ENCODE measurements at places on chromosomes 5 and 9.

GRCh38 chr9:7265181-7265580 lies 507.4 kb downstream of the KDM4C start:
- no peak for DNase-seq

DNA sequence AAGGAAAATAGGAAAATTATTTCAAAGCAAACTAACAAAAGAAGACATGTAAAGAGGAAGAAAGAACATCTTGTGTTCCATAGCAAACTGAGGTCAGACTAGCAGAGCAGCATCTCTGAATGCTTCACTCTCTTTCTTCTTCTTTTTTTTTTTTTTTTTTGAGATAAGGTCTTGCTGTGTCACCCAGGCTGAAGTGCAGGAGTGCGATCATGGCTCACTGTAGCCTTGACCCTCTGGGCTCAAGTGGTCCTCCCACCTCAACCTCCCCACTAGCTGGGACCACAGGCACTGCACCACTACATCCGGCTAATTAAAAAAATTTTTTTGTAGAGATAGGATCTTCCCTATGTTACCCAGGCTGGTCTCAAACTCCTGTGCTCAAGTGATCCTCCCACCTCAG lies 36.6 kb downstream of the MELK start:
- DNase-seq = no peak

- DNase-seq = no peak
These were observed 113.2 kb downstream of the SLC25A46 start for GRCh38 chr5:110852053-110852452.

GRCh38 chr5:178996156-178996555 lies 1.0 kb upstream of the GRM6 start:
- DNase-seq = no peak

- DNase-seq = peak; percentile 38
These were observed 57.3 kb upstream of the C6 start for GRCh38 chr5:41270423-41271251.

GRCh38 chr5:1036504-1037122 lies 28.0 kb downstream of the NKD2 start:
- DNase-seq = no peak

- no peak for DNase-seq
These were observed 84.3 kb downstream of the GHR start for GRCh38 chr5:42507451-42508097.

- no peak for DNase-seq
These were observed 96.1 kb downstream of the MRPL36 start for GRCh38 chr5:1703352-1704050.

DNA sequence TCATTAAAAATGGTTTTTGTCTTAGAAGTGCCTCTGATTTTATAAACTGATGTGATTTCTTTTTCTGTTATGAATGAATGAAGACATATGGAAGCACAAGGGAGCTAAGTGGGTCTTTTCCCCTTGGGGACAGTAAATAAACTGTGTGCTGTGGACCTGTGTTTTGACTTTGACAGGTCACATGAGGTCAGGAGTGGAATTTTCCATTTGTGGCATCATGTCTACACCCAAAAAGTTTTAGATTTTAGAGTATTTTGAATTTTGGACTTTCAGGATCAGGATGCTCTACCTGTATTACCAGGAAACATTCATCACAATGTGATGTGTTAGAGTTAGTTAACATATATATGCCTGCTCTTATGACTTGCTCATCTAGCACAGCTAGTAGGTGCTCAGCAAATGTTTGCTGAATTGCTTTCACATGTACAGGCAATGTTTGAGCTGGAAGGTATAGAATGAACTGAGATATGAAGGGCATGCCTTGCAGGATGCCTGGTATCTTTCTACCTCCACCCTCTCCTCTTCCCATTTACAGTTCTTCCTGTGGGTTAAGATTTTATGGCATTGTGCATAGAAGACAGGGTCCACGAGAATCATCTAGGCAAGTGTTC lies 73.2 kb upstream of the NR3C1 start:
- DNase-seq = no peak

DNA sequence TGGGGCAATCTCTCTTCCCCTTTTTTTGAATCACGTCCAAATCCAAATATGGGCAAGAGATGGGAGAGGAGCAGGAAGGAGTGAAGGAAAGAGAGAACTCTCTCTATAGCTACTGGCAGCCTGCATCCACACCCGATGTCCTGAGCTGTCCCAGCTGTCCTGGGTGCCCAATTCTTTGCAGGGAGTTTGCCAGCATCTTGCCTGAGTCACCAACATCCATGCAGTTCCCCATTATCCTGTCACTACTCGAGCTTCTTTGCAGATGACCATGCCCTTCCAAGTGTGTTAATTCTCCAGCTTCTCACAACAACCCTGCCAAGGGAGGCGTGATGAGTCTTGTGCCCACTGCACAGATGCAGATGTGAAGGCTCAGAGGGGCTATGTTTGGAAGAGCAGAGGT lies 127.1 kb downstream of the NSG2 start:
- DNase-seq = no peak
